ENCODE measurements at places on chromosomes 7 and 10.

GRCh38 chr10:13382703-13383398, 34.8 kb upstream of the SEPHS1 start:
- DNase-seq, result no peak

- DNase-seq, result no peak
These were observed 86.4 kb upstream of the TRIL start for GRCh38 chr7:29044554-29044953.

- DNase-seq, result no peak
These were observed 454.4 kb downstream of the HTR7 start for GRCh38 chr10:90403211-90404000.

DNA sequence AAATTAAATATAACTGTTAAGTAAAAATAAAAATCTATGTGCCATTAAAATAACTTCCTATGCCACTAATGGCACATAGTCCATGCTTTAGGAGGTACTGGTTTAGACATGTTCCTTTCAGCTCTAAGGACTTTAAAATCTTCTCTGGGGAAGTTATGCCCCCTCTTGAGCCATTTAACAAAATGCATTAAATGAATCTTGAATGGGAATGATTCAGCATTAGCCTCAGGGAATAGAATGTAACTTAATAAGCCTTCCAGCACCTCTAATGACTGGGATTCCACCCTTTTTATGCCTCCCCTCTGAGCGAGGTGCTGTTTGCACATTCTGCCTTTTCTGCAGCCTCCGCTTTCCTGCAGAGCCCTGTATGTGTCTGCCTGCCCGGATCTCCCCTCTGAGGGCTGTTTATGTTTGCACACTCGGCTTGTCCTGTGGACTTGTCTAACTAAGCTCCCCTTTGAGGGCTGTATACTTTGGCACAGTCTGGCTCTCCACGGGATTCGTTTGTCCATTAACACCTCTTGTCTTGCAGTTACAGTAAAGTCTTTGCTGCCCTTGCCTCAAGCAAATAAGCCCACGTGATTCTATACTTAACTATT, 108.4 kb upstream of the HPS1 start:
- no peak for DNase-seq

GRCh38 chr7:107913851-107914250, 22.9 kb downstream of the DLD start:
- no peak for DNase-seq

GRCh38 chr7:91517201-91517785, 253.1 kb downstream of the FZD1 start:
- no peak for DNase-seq

- no peak for DNase-seq
These were observed 346.7 kb upstream of the PLXDC2 start for GRCh38 chr10:19469521-19469920.

DNA sequence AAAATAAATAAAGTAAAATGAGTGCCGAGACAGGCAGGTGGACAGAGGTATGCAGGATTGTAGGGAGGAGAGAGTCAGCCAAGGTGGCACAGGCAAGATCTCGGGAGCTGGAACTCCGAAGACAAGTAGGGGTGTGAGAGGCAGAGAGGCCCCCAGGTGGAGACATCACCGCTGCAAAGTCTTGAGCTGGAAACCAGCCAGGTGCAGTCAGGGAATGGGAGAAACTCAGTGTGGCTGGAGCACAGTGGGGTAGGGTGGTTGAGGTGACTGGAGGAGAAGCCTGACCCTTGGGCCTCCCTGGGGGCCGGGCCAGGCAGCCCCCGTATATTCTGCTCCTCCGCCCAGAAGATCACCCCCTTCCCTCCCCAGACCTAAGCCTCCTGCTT, 4.2 kb downstream of the EPHB4 start:
- no peak for DNase-seq

GRCh38 chr10:113527211-113527906, 25.5 kb upstream of the HABP2 start:
- no peak for DNase-seq

GRCh38 chr10:80553436-80553835, 15.7 kb downstream of the SH2D4B start:
- no peak for DNase-seq

DNA sequence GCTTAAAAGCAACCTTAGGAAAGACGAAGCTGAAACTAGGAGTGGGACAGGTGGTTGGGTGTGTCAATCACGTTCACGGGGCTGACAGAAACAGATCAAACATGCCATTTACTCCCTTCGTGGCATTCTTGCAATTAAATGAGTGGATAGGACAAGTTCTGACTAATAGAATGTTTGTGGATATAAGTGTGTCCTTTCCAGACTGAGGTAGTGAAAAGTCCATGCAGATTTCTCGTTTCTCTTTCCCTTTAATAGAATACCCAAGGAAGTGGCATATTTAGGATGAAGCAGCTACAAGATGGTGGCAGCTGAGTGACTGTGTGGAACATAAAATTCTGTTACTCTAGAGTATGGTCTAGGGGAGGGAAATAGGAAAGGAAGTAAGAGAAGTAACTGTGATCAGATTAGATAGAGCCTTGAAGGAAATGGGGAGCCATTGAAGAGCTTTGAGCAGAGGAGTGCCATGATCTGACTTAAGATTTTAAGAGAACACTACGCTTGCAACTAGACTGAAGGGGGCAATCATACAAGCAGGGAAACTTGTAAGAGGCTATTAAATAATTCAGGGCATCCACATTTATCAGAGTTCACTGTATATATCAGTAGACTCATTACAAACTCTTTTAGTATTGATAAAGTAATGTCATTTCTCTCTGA, 46.3 kb upstream of the HYAL4 start:
- DNase-seq, result no peak

DNA sequence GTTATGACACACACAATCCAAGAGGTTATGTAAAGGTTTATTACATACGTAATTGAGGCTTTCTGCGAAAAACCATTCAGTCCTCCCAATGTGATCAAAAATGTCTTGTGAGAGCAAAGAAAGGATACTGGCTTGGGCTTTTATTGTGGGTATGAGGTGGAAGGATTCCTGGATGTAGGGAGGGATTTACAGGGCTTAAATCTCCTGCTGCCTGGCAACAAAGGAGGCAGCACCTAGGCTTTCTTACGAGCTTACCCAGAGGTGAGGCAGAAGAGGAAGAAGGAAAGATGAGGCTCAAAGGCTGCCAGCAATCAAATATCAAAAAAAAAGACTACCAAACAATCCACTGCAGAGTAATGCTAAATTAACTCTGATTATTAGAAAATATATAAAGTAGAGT, 1149.5 kb upstream of the POT1 start:
- no peak for DNase-seq

DNA sequence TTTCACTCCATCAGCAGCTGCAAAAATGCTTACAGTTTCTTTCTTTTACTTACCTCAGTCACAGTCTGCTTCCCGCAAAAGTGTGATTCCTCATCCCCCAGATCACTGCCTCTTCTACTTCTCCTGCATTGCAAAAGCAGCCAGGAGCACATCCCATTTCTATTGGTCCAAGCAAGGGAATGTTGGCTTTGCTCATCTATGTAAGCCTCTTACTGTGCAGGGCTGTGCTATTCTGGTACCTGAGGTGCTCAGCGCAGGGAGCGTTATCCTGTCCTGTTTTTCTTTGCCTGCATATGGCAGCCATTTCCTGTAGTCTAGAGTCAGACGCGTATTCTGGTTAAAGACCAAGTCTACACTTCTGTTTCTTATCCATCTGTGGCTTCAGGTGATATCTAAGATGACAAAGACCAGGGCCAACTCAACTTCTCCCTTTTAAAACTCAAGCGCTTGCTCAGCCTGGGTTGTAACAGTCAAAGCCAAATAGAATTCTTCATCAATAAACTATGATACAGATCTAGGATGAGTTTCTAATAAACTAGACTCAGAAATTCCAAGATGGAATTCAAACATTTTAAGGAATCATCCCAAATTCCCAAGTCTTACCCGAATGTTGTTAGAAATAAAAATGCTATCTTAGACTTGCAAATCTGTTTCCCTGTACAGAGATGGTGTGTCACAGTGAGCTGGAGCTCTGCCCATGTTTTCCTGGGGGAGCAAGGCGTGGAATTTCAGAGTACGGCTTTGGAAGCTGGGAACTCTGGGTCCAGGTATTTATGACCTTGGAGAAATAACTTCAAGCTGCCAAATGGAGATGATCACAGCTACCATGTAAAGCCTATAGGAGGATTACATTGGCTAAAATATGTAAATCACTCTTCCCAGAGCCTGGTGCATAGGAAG, 6.1 kb upstream of the RBM17 start:
- DNase-seq, result no peak

DNA sequence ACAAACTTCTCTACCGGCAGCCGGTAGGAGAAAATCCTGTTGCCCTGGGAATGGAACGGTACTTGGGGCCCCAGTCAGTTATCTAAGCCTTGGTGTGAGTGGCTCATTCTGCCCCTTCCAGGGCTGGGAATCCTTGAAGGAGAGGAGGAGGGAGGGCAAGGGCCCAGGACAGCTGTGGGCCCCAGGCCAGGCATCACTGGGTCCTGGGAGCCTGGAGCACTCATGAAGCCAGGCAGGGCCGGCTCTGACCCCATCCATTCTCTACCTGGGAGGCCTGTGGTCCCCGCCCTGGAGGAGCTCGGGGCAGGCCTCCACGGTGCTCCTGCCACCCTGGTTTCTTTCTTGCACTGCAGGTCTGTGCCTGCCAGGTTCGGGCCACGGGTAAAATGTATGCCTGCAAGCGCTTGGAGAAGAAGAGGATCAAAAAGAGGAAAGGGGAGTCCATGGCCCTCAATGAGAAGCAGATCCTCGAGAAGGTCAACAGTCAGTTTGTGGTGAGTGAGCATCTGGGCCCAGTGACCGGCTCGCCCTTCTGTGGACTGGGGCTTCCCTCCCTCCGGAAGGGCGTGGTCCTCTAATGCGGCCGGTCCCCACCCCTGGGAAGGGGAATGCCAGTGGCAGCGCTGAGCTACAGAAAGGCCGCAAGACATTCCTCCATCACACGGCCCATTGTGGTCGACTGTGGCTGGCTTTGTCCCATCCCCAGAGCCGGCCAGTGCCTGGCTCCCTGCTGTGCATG, 111.3 kb downstream of the RGS10 start:
- no peak for DNase-seq

DNA sequence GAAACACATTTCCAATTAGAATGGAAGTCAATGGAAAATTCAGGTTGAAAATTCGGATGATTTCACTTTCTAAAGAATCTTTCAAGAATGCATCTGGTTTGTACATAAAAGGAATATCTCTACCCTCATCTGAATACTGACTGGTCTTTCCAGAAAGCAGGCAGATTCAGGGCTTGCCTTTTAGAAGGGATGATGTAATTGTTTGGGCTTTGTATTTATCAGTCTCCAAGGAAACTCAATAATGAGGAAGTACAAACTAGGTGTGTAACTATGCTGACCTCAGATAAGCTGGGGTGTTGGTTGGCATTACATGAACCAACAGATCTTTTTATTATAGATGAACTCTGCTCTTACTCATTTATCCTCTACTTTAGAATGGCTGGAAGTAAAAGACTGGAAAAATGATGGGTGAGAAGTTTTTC, 24.1 kb downstream of the PDLIM1 start:
- no peak for DNase-seq

DNA sequence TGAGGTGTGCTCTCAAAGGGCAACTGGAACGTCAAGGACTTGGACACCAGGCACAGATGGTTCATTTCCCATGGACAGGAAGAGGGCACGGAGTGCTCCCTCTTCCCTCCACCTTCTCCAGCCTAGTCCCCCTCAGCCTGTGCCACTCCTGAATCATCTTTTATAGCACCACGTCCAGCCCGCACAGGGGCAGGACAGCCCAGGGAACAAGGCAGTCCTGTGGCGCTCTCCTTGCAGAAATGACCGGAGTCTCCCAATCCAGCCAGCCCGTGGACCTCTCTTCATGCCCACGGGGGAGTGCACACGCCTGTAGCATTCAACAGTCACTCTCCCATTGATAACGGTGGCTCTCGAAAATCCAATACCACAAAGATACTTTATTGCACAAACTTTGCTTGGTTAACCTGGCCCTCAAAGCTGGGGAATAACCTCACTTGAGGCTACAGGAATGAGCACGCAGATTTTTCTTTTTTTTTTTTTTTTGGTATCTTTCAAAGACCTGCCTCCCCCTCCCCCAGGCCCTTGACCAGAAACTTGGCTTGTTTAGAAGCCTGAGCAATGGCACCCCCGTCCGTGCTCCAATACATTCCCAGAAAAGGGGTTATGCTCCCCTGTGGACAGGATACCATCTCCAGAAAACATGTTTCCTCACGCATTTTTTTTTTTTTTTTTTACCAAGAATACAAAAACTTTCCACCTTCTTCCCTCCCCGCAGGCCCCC, 733 bp downstream of the PRKCQ start:
- DNase-seq, result peak; percentile 46

- DNase-seq, result no peak
These were observed 408.8 kb upstream of the SEMA3C start for GRCh38 chr7:81327468-81328266.

- no peak for DNase-seq
These were observed 158.2 kb downstream of the WNT2 start for GRCh38 chr7:117164620-117165019.

GRCh38 chr10:17544465-17544864, 72.7 kb downstream of the HACD1 start:
- DNase-seq, result no peak

DNA sequence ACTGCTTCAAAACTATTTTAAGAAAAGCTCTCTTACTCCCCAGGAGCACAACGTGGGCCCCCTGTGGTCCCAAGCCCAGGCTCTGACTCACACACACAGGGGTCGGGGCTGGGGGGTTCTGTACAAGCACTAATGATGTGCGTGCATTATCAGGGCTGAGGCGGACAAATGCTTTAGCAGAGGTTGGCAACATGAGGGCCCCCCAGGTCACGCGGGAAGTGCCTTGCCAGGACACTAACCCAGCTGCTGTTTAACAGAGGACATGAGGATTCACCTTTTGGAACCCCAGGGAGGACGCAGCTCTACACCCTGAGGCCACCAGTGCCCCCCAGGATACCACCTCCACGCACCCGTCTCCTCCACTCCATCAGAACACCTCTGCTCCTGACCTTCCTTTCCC, 342.8 kb downstream of the DNAJB6 start:
- no peak for DNase-seq

GRCh38 chr10:103231047-103231551, 14.6 kb upstream of the RPEL1 start:
- DNase-seq, result no peak
